ENCODE measurements at places on chromosomes 11 and 22.

- no peak for DNase-seq
Observed at GRCh38 chr11:114125531-114125930, 66.0 kb downstream of the ZBTB16 start.

DNA sequence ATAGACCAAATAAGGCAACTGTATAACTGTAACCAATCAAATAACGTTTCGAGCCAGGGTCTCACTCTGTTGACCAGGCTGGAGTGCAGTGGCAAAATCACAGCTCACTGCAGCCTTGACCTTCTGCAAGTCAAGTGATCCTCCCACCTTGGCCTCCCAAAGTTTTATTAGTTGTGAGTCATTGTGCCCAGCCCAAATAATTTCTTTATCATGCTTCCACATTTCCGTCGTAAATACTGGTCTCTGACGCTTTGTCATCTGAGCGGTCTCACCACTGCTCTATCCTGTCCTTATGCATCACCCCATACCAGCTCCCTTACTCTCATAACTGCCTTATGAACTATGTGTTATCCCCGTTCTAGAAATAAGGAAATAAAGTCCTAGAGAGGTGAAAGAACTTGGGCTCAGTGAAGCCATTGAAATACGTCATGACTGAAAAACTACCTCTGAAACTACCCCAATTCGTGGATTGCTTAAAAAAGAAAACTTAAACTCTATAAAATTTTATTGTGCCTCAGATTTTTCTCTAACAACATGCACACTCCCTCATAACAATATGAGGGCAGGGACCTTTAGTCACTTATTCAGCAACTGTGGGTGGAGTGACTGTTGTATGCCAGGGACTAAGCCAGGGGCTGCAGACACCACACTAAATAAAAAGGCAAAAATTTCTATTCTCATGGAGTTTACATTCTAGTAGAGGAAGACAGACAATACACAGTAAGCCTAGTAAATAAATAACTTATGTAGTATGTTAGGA lies 15.8 kb upstream of the RTN4RL2 start:
- DNase-seq: no peak

- no peak for DNase-seq
Observed at GRCh38 chr11:120484722-120485121, 26.8 kb upstream of the GRIK4 start.

DNA sequence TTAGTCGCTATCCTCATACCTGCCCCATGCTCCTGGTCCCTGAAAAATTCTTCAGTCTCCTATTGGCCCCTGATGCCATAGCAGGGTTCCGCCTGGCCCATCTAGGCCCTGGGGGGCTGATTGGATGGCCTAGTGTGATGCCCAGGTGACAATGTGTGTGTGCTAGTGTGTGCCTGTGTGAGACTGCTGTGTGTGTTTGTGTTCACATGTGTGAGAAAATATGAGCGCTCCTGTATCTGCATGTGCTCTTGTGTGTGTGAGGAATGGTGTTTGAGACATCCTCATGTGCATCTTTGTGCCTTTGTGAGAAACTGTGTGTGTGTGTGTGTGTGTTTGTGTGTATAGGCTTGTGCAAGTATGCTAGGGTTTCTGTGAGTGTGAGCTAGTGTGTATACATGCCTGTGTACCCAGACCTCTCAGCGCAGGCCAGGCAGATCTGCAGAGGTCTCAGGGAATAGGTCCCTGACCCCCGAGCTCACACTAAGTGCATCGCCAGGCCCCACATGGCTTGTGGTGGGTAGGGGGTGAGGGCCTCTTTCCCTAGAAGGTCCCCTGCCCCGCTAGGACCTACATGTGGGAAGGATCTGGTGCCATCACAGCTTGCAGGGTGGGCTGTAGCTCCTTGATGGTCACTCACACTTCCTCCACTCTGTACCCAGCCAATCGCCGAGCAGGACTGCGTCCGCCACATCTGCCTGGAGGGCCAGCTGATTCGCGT lies 64.6 kb downstream of the OTOG start:
- DNase-seq: no peak

DNA sequence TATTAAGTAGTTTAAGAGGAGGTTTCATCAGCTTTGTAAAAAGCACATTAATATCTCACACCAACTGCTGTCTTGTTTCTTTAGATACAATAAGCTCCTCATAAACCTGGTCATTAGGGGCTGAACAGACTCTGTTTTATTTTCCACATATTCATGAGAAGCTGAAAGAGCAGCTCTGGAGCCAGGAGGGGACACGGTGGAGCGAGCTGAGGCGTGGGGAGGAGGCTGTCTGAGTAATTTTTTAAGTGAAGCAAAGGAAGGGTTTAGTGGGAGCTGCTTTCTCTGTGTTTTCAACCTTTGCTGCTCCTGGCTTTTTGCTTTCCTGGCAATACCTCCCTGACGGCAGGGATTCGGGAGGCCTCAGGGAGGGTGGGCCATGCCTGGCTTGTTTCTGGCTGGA lies 67.0 kb upstream of the EIF3D start:
- no peak for DNase-seq
